ENCODE measurements at places on chromosomes 3 and 15.

DNA sequence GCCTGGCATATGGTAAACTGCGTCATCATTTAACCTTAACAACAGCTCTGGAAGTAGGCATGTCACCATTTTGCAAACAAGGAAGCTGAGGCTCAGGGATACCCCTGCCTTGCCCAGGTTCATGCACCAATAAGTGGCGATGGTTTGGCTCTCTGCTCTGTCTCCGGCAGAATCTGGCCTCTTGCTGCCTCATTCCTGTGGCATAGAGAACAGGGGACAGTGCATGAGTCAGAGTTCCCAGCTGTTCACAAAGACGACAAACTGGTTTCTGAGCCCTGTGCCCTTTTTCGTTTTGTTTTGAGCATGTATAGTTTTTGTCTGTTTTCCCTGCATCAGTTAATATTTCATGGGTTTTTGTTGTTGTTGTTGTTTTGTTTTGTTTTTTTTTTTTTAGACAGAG is 236.8 kb downstream of the OPA1 start:
- no peak for DNase-seq

DNA sequence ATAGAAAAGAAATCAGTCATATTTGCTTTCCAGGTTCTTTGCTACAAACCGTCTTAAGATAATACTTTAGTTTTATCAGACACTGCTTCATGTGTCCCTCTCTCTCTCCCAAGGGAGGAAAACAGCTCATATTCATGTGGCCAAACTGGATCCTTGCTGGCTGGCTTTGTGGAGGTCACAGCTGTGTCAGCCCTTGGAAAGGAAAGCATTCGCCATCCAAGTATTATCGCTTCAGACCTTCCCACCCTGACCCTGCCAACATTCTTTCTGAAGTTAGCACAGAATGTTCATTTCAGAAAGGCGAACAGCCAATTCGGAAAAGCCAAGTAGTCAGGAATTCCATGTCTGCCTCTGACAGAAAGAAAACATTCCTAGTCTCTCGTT is 213.6 kb downstream of the FEZF2 start:
- DNase-seq, result no peak

GRCh38 chr3:194089357-194090177 is 46.4 kb upstream of the HES1 start:
- DNase-seq, result no peak

DNA sequence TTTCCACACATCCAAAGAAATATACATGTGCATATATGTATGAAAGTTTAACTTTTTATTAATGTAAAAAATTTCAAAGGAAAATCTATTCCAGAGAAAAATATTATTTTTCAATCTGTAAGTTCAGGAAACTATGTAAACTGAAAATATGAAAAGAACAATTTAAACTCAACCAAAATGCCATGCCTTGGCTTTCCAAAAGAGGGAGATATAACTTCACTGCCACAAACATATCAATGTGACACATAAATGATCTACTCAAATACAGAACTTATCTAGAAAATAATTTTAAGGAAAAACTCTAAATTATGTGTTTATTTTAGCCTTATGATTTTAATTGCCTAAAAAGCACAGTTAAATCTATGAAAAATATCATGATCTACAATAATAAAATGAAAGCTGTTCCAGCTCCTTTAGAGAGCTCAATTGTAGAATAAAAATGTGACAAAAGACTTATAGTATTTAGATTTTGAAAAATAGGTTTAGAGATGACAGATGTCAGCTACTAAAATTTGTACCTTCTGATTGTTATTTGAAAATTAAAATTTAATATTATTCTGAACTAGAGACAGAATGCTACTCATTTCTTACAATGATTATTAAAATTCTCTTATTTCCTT is 94.8 kb downstream of the GBE1 start:
- DNase-seq, result no peak

GRCh38 chr3:33064929-33065328 is 32.0 kb downstream of the GLB1 start:
- DNase-seq, result no peak

DNA sequence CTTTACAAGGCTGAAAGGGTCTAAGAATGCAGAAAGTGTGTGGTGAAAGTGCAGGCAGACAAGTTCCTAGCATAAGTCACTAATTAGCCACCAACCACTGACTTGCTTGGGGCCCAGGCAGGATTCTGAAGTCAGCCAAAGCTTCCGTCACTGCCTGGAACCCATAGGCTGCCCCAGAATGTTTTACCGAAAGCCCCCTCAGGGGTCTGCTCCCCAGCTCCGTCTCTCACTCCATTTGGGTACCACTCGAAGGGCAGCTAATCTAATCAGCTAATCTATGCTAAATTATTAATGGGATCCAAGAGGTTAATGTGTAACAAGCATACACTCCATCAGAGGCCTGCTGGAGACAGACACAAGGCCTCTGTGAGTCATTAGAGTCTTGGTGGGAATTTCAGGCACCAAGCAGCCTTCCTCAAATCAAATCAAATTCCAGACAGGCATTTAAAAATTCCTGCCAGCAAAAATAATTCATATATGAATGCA is 13.2 kb downstream of the ADAMTS9 start:
- DNase-seq, result no peak

DNA sequence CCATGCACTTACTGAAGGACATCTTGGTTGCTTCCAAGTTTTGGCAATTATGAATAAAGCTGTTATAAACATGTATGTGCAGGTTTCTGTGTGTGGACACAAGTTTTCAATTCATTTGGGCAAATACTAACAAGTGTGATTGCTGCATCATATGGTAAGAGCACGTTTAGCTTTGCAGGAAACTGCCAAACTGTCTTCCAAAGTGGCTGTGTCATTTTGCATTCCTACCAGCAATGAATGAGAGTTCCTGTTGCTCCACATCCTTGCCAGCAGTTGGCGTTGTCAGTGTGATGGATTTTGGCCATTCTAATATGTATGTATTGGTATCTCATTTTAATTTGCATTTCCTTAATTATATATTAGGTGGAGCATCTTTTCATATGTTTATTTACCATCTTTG is 280.1 kb downstream of the SV2B start:
- no peak for DNase-seq

DNA sequence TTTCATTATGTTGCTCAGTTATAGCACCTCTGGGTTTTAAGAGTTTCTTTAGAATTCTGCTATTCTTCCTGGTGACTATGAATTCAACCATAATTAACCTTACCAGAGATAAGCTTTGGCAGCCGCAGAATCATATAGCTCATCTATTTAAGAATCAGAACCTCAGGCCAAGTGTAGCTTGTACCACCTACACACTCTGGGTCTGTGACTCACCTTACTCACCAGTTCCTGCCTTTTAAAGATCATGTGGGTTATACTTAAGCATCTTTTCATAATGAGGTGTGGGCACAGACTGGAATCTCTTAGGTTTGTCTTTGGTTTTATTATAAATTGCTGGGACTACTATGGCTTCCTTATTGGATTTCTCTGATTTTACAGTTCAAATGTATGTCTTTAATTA is 21.9 kb downstream of the CDV3 start:
- DNase-seq, result no peak

GRCh38 chr15:87365186-87365585 is 891.4 kb downstream of the NTRK3 start:
- no peak for DNase-seq

DNA sequence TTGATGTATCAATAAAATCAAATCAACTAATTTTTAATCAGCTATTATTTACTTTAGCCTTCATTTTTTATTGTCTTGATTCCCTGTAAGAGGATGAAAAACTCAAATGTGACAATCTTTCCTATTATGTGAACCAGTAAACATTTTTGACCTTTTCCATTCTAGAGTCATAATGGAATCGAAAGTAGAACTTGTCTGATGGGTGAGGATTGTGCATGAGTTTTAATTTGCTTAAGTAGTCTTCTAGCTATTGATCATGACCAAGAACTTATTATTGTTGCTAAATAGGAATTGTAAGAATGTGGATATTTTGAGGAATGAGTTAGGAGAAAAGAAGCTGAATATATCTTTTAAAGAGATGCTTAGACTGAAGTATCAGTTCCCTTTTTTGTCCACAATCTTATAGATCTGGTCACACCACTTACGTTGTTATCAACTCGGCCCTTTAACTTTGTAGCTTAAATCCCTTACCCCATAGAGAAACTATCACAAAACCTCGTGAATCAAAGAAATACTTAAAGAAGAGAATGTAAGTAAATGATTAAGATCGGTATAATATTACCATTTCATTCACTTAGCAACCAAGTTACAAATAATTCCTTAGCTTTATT is 147.3 kb downstream of the TP63 start:
- DNase-seq, result no peak

DNA sequence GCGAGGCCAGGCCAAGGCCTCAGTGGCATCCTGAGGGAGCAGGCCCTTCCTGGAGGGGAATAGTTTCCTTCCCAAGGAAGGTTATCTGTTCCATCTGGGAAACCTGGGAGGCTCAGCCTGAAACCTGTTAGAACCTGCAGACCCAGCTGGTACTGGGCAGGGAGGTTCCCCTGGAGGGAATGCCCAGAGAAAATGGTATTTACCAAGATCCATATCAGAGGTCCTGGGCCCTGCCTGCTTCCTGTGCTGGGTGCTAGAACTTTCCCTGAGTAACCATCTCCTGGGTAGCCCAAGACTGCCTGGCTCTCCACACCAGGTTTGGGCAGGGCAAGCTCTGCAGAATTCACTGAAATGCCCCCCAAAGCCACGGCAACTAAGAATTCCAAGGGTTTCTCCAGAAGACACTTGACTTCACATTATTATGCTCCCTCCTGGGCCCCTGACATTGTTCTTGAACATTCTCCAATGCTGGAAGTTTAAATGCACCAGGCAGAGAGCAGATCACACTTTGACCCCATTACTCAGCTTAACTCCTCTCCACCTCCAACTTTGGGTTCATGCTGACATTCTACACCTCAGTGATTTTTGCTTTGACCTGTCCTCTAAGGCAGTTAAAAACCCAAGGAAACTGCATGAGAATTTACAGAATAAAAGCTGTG is 2.0 kb downstream of the CA12 start:
- no peak for DNase-seq

- DNase-seq, result no peak
These were observed 412.7 kb downstream of the OCA2 start for GRCh38 chr15:27686369-27686768.

DNA sequence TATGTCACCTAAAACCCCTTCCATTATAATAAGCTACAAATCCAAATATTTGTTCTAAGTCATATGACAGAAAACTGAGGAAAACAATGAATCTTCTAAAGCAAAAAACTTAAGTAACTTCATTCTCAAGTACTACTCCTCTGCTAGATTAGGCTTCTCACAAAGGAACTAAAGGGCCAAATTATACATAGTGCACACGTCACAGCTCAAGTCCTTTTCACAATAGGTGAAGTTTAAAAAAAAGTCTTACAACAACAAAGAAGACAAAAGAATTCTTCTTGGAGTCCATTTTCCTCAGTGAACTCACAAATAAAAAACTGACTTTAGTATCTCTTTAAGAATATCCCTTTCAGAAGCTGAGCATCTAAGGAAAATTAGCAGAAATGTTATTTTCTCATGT is 479.9 kb downstream of the MAGI1 start:
- DNase-seq, result no peak

DNA sequence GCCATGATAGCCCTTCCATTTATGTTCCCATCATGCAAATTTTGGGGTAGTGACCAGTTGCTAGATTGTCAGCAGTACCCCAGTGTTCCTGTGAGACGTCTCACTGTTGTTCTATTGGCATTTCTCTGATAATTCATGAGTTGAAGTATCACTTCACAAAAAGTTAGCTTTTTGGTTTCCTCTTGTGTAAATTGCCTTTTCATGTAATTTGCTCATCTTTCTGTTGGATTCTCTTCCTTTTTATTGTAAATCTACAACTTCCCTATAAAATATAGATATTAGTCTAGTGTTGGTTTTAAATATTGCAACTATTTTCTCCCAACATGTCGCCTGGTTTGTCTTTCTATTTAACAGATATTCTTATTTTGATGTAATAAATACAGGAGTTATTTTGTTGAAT is 7.5 kb upstream of the A4GNT start:
- DNase-seq, result no peak

DNA sequence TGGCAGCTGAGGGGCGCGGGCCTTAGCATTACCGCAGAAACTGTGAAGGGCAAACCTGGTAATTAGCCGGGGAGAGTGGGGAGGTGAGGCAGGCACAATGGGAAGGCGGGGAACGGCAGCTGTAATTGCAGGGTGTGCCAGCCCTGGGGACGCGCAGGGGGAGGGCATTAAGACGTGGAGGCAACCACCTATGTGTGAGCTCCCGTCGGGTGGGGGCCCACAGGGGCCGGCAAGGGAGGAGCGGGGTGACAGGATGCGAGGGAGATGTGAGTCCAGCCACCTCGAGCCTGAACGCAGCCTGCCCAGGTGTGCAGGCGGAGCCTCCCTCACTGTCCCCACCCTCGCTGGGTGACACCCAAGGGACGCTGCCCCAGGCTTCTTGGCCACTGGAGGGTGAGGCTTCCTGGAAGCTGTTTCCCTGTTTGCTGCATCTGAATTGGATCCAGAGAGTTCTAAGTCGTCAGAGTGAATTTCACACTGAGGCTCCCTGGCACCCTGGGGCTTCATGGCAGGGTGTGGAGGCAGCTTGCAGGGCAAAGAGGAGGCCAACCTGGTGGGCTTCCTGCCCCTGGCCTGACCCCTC is 130.6 kb upstream of the MEF2A start:
- DNase-seq, result no peak

GRCh38 chr15:60838206-60838605 is 359.3 kb upstream of the ICE2 start:
- no peak for DNase-seq

GRCh38 chr3:72092778-72093177 is 307.8 kb upstream of the PROK2 start:
- no peak for DNase-seq

DNA sequence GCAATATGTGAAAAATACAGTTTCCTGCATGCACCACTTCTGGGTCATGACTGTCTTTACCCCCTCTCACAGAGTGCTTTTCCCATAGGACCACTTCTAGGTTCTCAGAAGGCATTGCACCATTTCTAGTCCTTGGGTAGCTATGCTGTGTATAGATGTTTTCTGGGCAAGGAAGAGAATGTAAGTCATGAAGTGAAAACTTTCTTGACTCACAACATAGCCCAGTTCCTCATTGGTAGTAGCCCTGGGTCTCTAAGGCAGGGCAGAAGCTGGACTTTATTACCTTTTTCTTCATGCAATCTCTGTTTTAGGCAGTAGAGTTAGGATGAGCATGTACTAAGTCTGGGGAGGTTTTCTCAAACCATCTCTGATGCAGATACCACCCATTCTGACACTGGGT is 203.1 kb downstream of the EPHB1 start:
- DNase-seq, result no peak

GRCh38 chr3:111595232-111595631 is at the start of gene ZBED2:
ZBED2 (minus strand) TSS chr3:111595346; CDS start chr3:111594201, 1,145 bp downstream.
- DNase-seq, result no peak

DNA sequence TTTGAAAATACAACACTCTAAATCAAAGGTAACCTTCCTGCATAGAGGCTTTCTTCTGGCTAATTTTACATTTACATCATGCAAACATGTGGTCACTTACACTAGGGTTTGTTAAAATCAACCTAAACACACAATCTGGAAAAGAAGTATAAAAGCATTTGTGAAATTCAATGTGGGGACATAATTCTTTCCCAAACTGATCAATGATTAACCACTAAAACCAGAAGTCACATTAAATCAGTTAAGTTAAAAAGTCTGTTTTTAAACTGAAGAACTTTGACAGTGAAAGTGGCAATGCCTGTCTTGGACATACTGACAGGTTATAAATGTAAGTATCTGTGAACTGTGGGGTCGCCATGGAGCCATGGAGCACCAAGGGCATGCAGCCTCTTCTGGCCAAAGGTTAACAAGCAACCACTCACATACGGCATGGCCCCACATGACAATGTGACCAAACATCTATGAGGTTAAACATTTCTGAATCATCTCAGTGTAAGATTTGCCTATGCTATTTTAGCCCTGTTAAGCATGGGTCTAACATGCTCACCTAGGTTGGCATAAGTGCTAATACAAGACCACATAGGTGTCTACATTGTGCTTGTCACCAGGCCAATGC is 278.2 kb downstream of the CTNNB1 start:
- no peak for DNase-seq

Measured in stimulated activated CD4-positive, alpha-beta T cell treated with anti-CD3 and anti-CD28 coated beads, Interleukin-4, amount 100 ng/mL, for 48 hours (primary cell).